ENCODE measurements at places on chromosomes 3 and 15.

DNA sequence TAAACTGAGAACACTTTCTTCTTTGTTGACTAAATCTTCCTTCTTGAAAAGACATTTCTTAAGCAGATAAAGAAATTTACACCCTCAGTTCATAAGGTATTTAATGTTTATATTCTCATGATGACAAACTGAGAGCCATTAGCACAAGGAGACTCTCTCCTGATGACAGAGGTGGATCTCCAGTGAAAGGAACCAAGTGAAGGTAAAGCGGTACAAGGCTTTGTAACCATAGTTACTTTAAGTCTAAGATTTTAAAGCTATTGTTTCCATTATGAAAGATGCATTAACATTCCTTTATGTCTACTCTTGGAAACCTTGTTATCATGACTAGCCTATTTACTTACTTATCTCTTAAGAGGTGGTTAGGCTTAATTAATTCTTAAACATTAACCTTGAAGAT lies 737.1 kb downstream of the MECOM start:
- H3K4me3 ChIP-seq: no peak overlapping the region
- H3K27me3 ChIP-seq: no peaks in the 10 kb centered on the region
- no peaks in the 10 kb centered on the region for H3K4me1 ChIP-seq

DNA sequence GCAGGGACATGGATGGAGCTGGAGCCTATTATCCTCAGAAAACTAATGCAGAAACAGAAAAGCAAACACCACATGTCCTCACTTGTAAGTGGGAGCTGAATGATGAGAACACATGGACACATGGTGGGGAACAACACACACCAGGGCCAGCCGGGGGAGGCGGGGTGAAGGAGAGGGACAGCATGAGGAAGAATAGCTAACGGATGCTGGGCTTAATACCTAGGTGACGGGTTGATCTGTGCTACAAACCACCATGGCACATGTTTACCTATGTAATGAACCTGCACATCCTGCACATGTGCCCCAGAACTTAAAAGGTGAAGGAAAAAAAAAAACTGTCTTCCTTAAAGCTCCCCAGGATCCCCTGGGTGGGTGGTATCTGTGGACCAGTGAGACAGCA lies 87.1 kb downstream of the ADAMTS17 start:
- no peak overlapping the region for H3K4me3 ChIP-seq
- H3K27ac ChIP-seq: no peak overlapping the region

- H3K27me3 ChIP-seq: no peaks in the 10 kb centered on the region
- no peaks in the 10 kb centered on the region for H3K36me3 ChIP-seq
- no peaks in the 10 kb centered on the region for H3K4me1 ChIP-seq
Observed at GRCh38 chr15:38620851-38621594, 56.4 kb upstream of the RASGRP1 start.

GRCh38 chr3:191240486-191240885 lies 41.4 kb downstream of the OSTN start:
- H3K27ac ChIP-seq: no peak overlapping the region
- no peak for DNase-seq
- H3K27me3 ChIP-seq: no peaks in the 10 kb centered on the region
- peaks cover 9% of the 10 kb centered on the region for H3K4me1 ChIP-seq
- H3K36me3 ChIP-seq: no peaks in the 10 kb centered on the region

- H3K4me1 ChIP-seq: no peaks in the 10 kb centered on the region
- H3K36me3 ChIP-seq: no peaks in the 10 kb centered on the region
- DNase-seq: no peak
- H3K4me3 ChIP-seq: no peak overlapping the region
Observed at GRCh38 chr3:169094204-169094603, 569.3 kb downstream of the MECOM start.

DNA sequence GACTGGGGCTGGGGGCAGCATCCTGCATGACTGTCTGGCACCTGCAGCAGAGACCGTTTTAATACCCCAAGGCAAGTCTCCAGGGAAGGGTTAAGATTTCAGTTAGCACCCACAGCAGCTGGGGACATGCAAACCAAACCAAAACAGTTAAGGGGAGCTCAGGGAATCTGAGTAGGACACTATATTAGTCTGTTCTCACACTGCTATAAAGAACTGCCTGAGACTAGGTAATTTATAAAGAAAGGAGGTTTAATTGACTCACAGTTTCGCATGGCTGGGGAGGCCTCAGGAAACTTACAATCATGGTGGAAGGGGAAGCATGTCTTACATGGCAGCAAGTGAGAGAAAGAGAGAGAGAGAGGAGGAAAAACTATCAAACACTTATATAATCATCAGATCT lies 25.3 kb downstream of the GALNT15 start:
- no peaks in the 10 kb centered on the region for H3K4me1 ChIP-seq
- no peaks in the 10 kb centered on the region for H3K27me3 ChIP-seq
- H3K4me3 ChIP-seq: no peak overlapping the region
- no peak for DNase-seq

DNA sequence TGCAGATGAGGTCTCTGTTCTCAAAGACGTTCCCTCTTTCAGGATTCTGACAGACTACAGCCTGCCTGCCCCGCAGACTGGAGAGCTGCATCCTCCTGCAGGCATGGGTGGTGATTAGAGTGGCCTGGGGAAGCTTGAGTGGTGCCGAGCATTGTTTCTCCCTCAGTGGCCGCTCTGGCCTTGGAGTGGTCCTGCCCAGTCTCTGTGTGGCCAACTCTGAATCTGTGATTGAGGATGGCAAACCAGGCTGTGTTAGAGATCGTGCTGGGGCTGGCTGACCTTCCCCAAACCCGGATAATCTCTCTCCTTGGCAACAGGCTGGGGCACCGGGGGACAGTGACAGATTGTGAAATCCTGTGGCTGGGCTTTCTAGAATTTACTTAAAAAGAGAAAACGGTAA lies 11.0 kb upstream of the ADCY5 start:
- no peak overlapping the region for H3K4me3 ChIP-seq
- no peak overlapping the region for H3K27ac ChIP-seq
- H3K27me3 ChIP-seq: peaks cover 2% of the 10 kb centered on the region
- no peak for DNase-seq
- H3K4me1 ChIP-seq: no peaks in the 10 kb centered on the region

GRCh38 chr3:11415099-11415498 lies 142.9 kb downstream of the ATG7 start:
- no peak for DNase-seq
- H3K4me1 ChIP-seq: no peaks in the 10 kb centered on the region
- no peak overlapping the region for H3K27ac ChIP-seq
- H3K27me3 ChIP-seq: no peaks in the 10 kb centered on the region
- H3K36me3 ChIP-seq: no peaks in the 10 kb centered on the region

- no peak for DNase-seq
- H3K27ac ChIP-seq: peak overlapping the region; percentile 54
- peaks cover 16% of the 10 kb centered on the region for H3K4me1 ChIP-seq
- no peaks in the 10 kb centered on the region for H3K36me3 ChIP-seq
- peak overlapping the region; percentile 74 for H3K4me3 ChIP-seq
Observed at GRCh38 chr3:184812662-184813042, 686 bp downstream of the VPS8 start.

- no peaks in the 10 kb centered on the region for H3K36me3 ChIP-seq
- DNase-seq: no peak
- H3K4me3 ChIP-seq: no peak overlapping the region
- no peaks in the 10 kb centered on the region for H3K4me1 ChIP-seq
- peaks cover 18% of the 10 kb centered on the region for H3K27me3 ChIP-seq
Observed at GRCh38 chr15:66841953-66842681, 140.1 kb downstream of the SMAD6 start.

DNA sequence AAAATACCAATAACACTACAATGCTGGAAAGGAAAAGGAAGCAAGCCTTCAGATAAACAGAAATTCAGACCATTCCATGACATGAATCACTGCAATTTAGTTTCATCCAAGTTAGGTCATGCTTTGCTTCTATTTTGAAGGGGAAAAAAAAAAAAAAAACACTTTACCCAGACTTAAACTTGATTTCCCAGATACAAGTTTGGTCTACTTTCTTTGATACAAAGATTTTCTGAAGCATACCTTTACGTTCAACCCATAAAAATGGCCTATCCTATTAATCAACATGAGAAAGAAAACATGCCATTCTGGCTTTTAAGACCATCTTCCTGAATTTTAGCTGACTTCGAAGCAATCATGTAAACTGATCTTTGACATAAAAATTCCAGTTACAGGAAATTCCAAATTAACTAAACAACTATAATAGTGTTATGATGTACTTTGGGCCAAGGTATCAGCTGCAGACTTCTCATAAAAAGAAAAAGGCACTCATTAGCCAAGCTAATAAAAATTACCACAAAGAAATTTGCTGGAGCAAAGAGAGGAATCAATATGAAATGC lies 12.6 kb downstream of the OSBPL10 start:
- no peaks in the 10 kb centered on the region for H3K36me3 ChIP-seq
- no peak overlapping the region for H3K4me3 ChIP-seq
- DNase-seq: no peak
- H3K4me1 ChIP-seq: no peaks in the 10 kb centered on the region

DNA sequence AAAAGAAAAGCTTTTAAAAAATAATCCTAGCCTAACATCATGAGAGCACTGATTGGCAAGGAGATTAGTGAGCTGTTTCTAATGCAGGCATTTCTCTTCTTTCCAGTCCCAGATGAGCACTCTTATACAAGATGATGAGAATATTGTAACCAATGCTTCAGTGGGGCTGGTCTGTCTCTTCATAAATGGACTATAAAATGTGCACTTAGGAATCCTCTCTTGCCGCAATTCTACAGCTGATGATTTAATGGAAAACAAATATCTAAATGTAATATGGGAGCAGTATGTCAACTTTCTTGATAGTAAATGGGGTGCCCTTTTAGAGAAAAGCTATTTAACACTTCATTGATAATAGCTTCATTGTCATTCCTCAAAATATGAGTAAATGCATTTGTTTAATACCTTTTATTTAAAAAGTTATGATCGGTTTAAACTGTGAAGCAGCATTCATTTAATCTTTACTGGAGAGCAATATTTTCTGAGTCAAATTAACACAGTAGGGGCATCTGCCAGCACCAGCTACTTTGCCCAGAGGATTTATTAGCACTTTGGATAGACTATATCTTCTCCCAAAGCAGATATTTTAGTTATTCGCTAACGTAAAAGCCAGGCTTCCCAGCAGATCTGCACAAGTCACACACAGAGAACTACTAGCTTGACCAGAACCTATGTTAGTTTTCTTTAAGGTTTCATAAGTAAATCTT lies 985.9 kb downstream of the DIPK2A start:
- H3K4me3 ChIP-seq: no peak overlapping the region
- no peak overlapping the region for H3K27ac ChIP-seq
- no peak for DNase-seq
- H3K36me3 ChIP-seq: no peaks in the 10 kb centered on the region
- no peaks in the 10 kb centered on the region for H3K27me3 ChIP-seq

DNA sequence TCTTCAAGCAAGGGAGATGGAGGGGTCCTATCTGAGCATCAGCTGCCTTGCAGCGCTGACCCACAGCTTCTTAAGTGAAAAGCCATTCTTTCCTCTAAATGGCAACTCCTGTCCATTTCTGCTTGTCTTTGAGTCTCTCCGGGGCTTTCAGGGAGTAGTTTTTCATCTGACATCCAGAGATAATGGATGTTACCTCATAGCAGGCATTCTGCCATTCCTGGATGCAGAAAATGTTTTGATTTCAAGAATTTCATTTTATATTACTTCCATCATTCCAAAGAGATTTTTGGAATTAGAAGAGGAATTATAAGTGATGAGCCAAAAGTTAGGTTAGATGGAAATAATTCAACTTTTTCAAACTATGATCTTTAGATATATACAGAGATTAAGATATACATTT lies 44.9 kb upstream of the GABRG3 start:
- H3K4me1 ChIP-seq: no peaks in the 10 kb centered on the region
- H3K4me3 ChIP-seq: no peak overlapping the region
- no peak overlapping the region for H3K27ac ChIP-seq

- H3K36me3 ChIP-seq: peaks cover 1% of the 10 kb centered on the region
- no peaks in the 10 kb centered on the region for H3K27me3 ChIP-seq
- peaks cover 4% of the 10 kb centered on the region for H3K4me1 ChIP-seq
- H3K27ac ChIP-seq: no peak overlapping the region
- H3K4me3 ChIP-seq: no peak overlapping the region
- DNase-seq: no peak
Observed at GRCh38 chr15:30962079-30962478, 29.3 kb downstream of the MTMR10 start.

- no peaks in the 10 kb centered on the region for H3K27me3 ChIP-seq
- H3K27ac ChIP-seq: no peak overlapping the region
- no peak for DNase-seq
- no peaks in the 10 kb centered on the region for H3K36me3 ChIP-seq
- H3K4me1 ChIP-seq: peaks cover 26% of the 10 kb centered on the region
- H3K4me3 ChIP-seq: no peak overlapping the region
Observed at GRCh38 chr3:105805404-105805803, 63.4 kb downstream of the CBLB start.

- no peak overlapping the region for H3K4me3 ChIP-seq
- no peak overlapping the region for H3K27ac ChIP-seq
- H3K36me3 ChIP-seq: no peaks in the 10 kb centered on the region
- DNase-seq: no peak
- H3K4me1 ChIP-seq: no peaks in the 10 kb centered on the region
Observed at GRCh38 chr15:97786741-97787140, 173.8 kb upstream of the ARRDC4 start.

- DNase-seq: no peak
- no peaks in the 10 kb centered on the region for H3K4me1 ChIP-seq
- no peaks in the 10 kb centered on the region for H3K36me3 ChIP-seq
- H3K27ac ChIP-seq: no peak overlapping the region
Observed at GRCh38 chr3:73786321-73786807, 161.6 kb upstream of the PDZRN3 start.

GRCh38 chr3:172707030-172707429 lies 3.8 kb downstream of the NCEH1 start:
- no peaks in the 10 kb centered on the region for H3K36me3 ChIP-seq
- no peak overlapping the region for H3K27ac ChIP-seq
- DNase-seq: no peak
- H3K4me3 ChIP-seq: no peak overlapping the region
- H3K4me1 ChIP-seq: no peaks in the 10 kb centered on the region
- H3K27me3 ChIP-seq: no peaks in the 10 kb centered on the region

- H3K36me3 ChIP-seq: peaks cover 7% of the 10 kb centered on the region
- no peak overlapping the region for H3K27ac ChIP-seq
- peaks cover 14% of the 10 kb centered on the region for H3K4me1 ChIP-seq
- no peaks in the 10 kb centered on the region for H3K27me3 ChIP-seq
Observed at GRCh38 chr3:49397470-49397869, 14.3 kb downstream of the RHOA start.

DNA sequence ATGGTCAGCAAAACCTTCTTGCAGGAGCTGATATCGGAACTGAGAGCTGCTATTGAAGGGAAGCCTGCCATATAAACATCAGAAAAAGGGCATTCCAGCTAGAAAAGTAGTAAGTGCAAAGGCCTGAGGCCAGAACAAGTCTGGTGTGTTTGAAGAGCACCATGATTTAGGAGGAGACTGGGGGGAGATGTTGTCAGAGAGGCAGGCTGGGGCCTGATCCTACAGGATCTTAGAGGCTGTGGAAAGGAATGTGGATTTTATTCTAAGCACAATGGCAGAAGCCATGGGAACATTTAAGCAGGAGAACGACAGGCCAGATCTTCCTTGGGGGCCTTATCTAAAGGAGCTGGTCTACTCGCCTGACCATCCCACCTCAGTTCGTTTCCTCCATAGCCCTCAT lies 5.1 kb upstream of the MUC13 start:
- H3K4me1 ChIP-seq: no peaks in the 10 kb centered on the region
- H3K27me3 ChIP-seq: no peaks in the 10 kb centered on the region
- no peak overlapping the region for H3K27ac ChIP-seq

- H3K4me1 ChIP-seq: no peaks in the 10 kb centered on the region
- no peak for DNase-seq
- H3K4me3 ChIP-seq: no peak overlapping the region
- no peaks in the 10 kb centered on the region for H3K27me3 ChIP-seq
Observed at GRCh38 chr3:70744536-70744935, 432.1 kb upstream of the MDFIC2 start.

GRCh38 chr3:66376568-66376967 lies 124.3 kb downstream of the LRIG1 start:
- no peak for DNase-seq
- peaks cover 4% of the 10 kb centered on the region for H3K36me3 ChIP-seq
- H3K27ac ChIP-seq: no peak overlapping the region
- no peaks in the 10 kb centered on the region for H3K4me1 ChIP-seq
- no peak overlapping the region for H3K4me3 ChIP-seq
